ENCODE measurements at places on chromosomes 7 and 10. TPM values are rescaled to one million over a fixed set of nuclear protein-coding genes. Genes with fewer than 3 reads are reported as not detected.

CNTNAP2 gene
- polyA plus RNA-seq = 1.1 TPM

NUTM2B gene
- not detected for polyA plus RNA-seq

SNCG gene
- not detected for polyA plus RNA-seq

GRCh38 chr7:94445696-94446194 lies 51.0 kb downstream of the COL1A2 start:
- no peaks in the 10 kb centered on the region for H3K36me3 ChIP-seq
- H3K4me1 ChIP-seq = no peaks in the 10 kb centered on the region
- no peak overlapping the region for H3K27ac ChIP-seq
- H3K27me3 ChIP-seq = no peaks in the 10 kb centered on the region

ADAP1 gene
- 49.7 TPM for polyA plus RNA-seq

- H3K27ac ChIP-seq = no peak overlapping the region
- H3K36me3 ChIP-seq = no peaks in the 10 kb centered on the region
- H3K27me3 ChIP-seq = no peaks in the 10 kb centered on the region
- H3K4me1 ChIP-seq = no peaks in the 10 kb centered on the region
- no peak for DNase-seq
Observed at GRCh38 chr7:10429031-10429430, 544.6 kb upstream of the PHF14 start.

CYP3A4 gene
- polyA plus RNA-seq = not detected

TAS2R3 gene
- polyA plus RNA-seq = not detected

Data from immature natural killer cell (primary cell).